ENCODE measurements at places on chromosomes 1 and 21.

DNA sequence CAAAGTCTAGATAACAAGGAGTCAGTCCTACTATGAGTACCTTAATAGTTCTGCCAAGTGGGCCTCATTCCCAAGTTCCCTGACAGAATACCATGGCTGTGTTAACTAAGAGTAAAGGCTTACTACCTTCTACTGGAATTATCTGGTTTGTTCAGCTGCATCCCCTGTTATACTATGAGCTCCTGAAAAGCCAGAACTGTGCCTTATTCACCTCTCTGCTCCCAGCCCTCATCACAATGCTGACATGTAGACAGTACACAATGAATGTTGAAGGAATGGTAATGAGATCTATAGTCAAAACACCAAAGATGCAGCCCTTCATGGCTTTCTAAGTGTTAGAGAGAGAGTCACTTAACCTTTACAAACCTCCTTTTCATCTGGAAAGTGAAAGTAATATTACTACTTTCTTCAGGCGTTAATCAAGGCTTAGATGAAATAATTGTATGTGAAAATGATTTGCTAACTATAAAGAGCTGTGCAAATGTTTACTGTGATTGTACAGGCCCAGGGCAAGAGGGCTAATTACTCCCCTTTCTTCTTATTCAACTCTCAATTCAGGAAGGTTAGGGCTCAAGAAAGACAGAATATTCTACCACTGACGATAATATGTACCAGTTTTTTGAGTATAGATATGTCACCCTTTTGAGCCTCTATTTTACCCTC lies 70.3 kb upstream of the MROH9 start:
- no peak for DNase-seq

DNA sequence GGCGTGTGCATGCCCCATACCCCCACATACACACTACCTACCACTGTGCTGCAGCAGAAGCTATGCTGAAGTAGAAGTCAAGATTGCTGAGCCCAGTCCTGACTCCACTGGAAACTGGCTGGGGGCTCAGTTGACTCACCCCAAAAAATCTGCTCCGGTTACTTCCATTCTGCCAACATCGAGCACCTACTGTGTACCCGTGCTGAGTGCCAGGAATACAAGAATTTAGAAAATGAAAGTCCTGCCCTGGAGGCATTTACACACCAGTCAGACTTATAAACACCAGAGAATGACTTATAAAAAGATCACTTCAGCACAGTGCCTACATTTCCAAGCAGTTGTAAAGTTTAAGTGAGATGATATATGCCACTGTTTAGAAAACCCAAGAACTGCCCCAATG lies 99.1 kb downstream of the NMNAT2 start:
- no peak for DNase-seq

DNA sequence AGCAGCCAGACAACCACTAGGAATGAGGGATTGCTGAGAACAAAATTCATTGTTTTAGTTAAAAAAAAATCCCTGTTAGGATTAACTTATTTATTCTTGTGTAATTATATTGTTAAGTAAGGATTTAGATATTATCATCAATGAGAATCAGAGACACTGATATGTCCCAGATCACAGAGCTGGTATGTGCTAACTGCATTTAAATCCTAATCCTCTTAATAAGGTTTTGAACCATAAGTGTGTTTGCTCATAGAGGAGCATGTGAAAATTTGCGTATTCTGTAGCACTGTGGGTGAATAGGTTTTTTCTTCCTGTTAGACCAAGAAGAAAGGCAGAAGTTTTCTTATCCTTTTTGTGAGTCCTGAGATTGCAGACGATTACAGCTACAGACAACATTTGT lies 147.1 kb downstream of the HHAT start:
- DNase-seq, result no peak

DNA sequence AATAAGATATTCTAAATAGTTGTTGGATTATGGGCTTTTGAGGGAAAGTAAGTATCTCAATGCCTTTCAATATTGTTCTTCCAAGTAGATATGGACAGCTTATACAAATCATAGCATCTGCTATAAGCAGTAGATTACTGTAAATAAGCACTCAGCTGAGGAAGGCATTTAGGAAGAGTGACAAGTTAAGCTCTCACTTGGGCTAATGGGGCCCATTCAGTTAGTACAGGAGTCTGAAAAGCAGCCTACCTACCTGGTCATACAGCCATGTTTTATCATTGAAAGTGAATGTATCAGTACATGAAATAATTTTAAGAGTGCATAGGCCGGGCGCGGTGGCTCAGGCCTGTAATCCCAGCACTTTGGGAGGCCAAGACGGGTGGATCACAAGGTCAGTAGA lies 73.1 kb downstream of the APP start:
- no peak for DNase-seq

DNA sequence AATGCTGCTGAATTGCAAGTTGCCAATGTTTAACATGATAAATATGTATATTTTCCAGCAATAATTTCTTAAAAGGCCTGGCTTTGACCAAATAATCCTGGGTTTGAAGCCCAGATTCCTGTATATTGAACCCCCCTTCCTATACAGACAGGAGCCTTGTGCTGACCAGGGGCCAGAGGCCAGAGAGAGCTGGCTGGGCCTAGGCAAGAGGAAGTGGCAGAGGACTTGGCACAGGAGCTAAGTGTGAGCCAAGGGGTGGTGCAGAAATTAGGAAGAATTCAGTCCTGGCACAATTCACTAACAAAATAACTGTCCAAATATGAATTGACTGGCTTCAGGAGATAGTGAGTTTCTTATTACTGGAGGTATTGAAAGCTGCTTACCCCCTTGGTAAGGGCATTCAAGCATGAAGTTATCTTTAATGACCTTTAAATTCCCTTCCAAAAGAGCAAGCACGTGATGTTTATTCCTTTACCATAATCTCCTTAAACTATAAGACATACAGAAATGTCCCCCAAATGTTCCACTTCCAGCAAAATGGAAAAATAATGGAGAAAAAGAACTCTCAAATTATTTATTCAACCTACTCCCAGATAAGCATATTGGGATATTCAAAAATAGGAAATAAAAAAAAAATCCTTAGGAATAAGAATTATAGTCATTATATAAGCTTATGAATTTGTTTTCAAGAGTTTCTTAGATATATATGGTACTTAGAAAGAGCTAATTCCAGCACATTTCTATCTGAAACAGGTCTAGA lies 26.6 kb downstream of the NIBAN1 start:
- DNase-seq, result no peak

- DNase-seq, result no peak
These were observed 97.3 kb downstream of the SUSD4 start for GRCh38 chr1:223266632-223267172.

DNA sequence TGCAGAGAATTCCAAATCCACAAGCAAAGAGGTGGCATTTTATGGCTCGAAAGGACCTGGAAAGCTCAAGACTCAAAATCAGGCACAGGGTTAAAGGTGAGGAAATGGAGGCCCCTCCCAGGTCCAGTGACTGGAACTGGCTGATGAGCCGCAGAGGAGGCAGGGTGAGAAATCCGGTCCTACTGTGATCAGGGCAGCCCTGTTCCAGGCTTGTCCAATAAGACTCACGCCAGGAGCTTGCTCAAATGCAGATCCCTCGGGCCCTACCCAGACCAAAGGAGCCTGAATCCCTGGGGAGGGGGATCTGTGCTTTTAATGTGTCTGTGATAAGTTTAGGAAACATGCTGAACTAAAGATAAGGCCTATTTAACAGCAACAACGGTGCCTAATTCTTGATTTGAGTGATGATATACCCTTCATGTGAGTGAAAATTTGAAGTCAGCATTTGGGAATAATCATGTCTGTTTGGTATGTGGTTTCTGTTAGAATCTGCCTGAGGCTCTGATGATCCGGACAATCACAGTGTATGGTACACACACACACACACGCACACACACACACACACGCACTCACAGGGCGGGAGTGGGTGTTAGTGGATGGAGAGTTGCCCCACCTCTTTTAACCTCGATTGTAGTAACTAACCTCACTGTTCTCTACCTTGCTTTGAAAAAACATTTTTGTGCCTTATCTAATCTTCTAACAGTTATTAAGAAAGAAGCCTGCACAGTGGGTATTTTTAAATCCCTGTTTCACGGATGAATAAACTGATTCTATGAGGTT lies 54.1 kb upstream of the LYST start:
- no peak for DNase-seq

DNA sequence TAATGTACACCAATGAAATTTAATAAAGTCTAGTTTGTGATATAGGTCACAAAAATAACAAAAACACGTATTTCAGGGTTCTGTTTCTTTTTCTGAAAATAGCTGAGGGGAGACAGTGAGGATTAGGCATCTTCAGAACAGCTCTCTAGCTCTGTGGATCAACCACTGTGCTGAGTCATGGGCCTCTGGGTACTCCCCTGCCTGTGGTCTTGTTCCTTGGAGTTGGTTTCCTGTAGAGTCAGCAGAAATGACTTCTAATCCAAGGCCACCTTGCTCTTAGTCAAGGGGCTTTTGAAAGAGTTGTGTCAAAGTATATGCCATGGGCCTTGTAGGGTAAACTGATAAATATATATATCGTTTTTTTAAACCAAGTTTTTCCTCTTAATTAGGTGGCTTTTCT lies 141.8 kb upstream of the ZRANB2 start:
- no peak for DNase-seq

DNA sequence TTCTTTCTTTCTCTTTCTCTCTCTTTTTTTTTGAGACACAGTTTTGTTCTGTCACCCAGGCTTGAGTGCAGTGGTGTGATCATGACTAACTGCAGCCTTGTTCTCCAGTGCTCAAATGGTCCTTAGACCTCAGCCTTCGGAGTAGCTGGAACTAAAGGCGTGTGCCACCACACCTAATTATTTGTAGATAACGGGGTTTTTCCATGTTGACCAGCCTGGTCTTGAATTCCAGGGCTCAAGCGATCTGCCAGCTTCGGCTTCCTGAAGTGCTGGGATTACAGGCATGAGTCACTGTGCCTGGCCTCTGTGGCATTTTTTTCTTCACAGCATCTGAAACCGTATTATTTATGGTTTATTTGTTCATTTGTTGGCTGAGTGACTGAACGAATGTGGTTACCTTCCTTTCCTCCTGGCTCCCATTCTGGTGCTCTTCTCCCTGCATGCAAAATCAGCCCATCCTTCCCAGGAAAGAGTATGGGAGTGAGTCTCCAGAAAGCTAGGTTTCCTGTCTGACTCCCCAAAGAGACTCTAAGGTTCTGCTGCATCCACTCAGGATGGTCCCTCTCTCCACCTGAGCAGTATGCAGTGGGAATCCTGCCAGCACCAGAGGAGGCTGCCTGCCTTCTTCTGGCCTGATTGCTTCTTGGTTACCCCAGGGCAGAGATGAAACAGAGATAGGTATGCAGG lies 155.0 kb upstream of the BEND5 start:
- DNase-seq, result no peak

- no peak for DNase-seq
These were observed 19.5 kb downstream of the STK40 start for GRCh38 chr1:36366091-36366661.

DNA sequence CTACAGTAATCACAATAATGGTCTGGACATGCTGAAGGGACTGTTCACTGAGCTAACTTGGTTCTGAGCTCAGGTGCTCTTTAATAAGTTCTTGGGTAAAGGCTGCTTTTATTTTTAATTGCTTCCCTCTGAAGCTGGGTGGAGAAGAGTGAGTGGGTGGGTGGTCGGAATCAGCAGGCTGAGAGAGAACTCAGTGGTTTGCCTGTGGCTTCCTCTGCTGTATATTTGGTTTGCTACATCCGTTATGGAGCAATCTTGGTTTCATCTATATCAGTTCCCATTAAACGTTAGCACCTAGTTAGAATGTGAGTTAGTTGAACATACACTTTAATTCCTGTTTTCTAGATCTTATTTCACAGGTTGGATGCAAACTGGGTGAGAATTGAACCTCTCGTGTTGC lies 23.3 kb downstream of the CNIH4 start:
- DNase-seq, result no peak

DNA sequence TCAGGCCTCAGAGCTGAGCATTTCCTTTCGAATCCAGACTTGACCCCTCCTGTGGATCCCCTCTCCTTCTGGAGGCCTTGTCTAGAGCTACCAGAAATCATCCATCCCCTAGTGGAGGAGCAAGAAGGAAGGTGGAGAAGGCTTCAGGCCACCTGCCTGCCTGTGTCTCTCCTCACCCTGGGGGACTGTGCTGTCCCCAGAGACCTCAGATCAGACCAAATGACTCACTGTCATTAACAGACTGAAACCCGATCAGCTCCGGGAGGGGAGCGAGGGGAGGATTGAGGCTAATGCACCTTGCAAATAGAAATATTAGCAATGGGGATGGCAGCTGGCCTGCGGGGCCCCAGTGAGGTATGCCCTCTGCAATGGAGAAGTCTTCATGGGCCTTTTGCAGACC lies 2.1 kb downstream of the MYBPH start:
- DNase-seq, result no peak

- DNase-seq, result no peak
These were observed at the start of gene USP25 for GRCh38 chr21:15729674-15730483. Gene USP25, plus strand, starts transcription at chr21:15729982. Its CDS starts 412 bp downstream, at chr21:15730394.

DNA sequence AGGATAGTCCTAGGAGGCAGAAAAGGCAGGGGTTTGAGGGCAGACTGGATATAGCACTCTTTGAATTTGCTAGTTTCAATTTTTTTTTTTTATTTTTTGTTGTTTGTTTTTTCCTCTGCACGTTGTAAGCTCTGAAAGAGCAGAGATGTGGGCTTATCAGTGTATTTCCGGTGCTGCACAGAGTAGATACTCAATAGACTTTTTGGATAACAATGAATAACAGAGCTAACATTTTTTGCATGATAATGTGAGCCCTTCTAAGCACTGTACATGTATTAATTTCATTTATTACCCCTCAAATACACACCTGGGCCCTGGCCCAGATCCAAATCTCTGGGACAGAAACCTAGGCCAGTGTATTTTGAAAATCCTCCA lies 17.1 kb upstream of the PARP1 start:
- no peak for DNase-seq
